ENCODE measurements at places on chromosomes 4 and X. TPM values are rescaled to one million over a fixed set of nuclear protein-coding genes. Genes with fewer than 3 reads are reported as not detected.

ATP2B3 gene
- 0.11 TPM for total RNA-seq

GRCh38 chrX:45400027-45400779, 199.5 kb upstream of the DIPK2B start:
- no peak for DNase-seq

DNA sequence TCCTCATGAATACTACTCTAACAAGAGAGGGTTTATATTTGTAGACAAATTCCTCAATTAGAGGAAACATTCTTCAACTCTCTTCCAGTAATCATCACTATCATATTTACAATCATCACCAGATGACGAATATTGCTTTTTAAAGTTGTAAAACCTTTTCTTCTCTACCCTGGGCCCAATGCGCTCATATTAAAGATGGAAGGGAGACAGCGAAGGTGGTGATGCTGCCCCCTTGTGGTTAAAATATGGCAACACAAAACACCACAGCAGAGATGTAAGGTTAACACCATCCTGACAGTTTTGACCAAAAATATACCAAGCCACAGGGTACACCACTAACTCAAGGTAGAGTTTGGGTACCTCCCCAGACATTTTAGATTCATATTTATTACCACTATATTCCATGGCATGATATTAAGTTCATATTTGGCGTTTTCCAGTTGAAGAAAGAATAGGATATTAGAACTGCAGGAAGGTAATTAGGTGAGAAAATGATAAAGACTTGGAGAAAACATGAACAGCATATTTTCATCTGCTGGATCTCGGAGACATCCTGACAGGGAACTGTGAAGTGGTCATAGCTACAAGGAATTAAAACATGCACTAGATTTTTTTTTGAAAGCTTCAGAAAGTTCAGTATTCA, 72.8 kb downstream of the SLC9A7 start:
- no peak for DNase-seq

TLL1 gene
- 0.16 TPM for total RNA-seq

GRCh38 chr4:76546759-76547742, 112.0 kb downstream of the SHROOM3 start:
- no peak for DNase-seq

- DNase-seq = no peak
Observed at GRCh38 chr4:32931475-32931874, 2211.3 kb downstream of the PCDH7 start.

Data from progenitor cell of endocrine pancreas (in vitro differentiated cells).